ENCODE measurements at places on chromosomes 6 and 20.

DNA sequence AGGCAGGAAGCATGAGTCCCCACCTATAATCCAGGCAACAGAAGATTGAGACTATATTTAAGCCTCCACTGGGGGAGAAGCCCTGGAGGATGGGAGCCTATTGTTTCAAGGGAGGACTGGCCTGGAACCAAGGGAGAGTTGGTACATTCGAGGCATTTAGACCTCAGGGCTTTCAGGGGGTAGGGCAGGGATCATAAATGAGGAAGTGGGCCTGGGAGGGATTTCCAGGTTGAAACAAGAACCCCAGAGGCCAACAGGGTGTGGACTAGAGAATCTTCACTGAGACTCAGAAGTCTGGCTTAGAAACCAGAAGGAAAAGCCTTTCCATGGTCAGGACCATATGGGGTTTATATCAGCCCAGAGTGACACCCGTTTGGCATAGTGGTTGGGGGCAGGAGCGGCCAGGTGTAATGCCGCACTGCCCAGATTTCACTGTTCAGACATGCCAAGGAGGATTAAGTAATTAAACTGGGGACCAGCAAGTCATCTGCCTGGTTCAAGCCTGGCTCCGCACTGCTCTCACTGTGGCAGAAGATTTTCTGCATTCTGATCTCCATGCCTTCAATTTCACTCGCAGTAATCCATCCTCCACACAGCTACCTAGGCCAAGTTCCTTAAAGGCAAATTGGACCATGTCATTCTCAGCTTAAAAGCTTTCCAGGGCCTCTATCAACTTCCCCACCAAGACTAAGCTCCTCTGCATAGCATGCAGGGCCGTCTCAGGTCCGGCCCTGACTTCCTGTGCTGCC is 17.8 kb downstream of the LRFN2 start:
- no peak for DNase-seq

- no peak for DNase-seq
Observed at GRCh38 chr6:137121401-137121997, 51.9 kb downstream of the IL22RA2 start.

DNA sequence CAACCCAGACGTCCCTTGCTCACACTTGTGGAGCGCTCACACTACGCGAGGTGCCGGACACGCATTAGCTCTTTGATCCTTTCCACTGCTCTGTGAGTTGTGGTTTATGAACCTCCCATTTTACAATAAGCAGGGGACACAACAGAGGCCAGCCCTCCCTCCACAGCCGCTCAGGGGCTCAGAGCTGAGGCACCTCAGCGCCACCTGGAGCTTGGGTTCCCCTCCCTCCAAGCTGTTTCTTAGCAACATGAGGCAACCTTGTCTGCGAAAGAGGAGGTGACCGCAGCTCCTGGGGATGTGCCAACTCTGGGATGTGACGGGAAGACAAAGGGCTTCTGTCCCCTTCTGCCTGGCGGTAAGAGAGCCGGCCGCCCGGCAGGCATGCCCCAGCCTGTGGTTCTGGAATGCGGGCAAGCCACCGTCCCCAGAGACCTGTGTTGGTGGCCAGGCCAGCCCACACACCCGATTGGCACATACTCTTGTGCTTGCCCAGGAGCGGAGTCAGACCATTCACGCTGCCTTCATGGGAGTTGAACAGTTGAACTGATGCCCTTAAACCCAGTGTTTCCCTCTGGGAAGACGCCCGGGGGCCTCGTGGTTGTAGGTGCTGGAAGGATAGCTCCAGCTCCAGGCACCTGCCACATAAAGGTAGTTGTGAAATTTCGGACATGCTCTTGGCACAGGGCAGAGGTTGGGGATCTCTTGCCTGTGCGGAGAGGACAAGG is 44.5 kb downstream of the RBM38 start:
- DNase-seq = peak; percentile 37

DNA sequence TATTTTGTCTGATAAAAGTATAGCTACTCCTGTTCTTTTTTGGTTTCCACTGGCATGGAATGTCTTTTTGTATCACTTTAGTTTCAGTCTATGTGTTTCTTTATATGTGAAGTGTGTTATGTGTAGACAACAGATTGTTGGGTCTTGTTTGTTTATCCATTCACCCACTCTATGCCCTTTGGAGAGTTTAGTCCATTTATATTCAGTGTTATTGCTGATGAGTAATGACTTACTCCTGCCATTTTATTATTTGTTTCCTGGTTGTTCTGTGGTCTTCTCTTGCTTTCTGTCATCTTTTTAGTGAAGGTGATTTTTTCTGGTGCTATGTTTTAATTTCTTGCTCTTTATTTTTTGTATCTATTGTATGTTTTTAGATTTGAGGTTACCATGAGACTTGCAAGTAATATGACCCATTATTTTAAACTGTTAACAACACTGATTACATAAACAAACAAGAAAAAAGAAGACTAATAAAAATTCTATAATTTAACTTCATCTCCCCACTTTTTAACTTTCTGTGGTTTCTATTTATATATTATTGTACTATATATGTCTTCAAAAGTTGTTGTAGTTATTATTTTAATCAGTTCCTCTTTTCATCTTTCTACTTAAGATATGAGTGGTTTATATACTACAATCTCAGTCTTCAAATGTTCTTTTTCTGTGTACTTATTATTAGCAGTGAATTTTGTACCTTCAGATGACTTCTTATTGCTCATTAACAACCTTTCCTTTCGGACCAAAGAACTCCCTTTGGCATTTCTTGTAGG is 323.4 kb downstream of the BTBD9 start:
- no peak for DNase-seq

DNA sequence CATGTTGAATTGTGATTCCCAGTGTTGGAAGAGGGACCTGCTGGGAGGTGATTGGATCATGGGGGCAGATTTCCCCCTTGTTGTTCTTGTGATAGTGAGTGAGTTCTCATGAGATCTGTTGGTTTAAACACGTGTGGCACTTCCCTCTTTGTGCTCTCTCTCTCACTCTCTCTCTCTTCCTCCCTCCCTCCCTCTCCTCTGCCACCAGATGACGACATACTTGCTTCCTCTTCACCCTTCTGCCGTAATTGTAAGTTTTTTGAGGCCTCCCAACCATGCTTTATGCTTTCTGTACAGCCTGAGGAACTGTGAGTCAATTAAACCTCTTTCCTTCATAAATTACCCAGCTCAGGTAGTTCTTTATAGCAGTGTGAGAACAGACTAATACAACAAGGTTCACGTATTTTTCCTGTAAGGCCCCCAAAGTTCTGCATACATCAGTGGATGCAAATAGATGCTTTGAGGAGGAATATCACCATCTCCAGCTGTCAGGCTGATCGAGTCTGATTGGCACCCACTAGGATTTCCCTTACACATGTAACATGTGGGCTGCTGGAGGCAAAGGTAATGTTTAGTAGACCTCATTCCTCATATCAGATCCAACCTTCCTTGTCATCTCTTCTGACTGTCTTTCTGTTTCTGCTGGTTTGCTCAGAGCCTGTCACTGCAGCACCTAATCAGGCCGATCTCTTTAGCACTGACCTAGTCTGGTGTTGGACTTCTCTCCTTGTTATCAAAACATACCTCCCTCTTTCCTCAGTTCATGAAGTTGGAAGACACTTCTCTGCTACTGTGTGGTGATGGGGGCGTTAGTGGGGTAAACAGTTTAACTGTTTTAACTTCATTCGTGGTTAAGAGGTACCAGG is 54.3 kb upstream of the BACH2 start:
- DNase-seq = no peak

- DNase-seq = no peak
Observed at GRCh38 chr20:56427797-56428196, 15.7 kb downstream of the CASS4 start.

DNA sequence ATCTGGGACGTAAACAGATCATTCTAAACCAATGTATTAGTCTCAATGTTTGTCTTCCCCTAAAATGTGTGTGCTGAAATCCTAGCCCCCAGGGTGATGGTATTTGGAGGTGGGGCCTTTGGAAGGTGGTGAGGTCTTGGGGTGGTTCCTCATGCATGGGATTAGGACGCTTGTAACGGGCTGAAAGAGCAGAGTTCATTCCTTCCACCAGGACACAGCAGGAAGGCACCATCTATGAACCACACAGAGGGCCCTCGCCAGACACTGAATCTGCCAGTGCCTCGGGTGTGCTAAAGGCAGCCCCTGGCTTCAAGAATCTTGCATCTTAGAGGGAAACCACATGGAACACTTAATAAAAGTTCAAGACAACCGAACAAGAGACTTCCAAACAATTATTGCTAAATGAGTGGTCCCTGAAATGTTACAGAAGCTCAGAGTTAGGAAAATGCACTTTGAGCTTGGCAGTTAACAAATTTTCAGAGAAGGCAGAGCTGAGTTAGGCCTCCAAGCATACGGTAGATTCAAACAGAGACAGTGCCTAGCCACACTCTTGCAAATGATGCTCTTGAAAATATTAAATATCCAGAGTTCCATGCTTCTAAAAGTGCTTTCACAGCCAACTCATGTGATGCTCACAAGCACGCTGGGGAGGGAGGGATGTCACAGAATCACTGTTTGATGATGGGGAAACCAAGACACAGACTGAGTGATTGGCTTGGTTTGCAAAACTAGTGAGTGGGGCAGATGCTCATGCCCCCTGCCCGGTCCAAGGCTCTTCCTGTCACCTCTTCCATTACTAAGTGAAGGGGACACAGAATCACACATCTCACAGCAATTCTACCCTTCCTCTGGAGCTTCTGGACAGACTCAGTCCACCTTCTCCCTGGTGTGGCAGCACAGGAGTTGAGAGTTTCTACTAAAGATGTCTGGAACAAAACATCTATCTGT is 27.4 kb downstream of the TBC1D7 start:
- DNase-seq = no peak

DNA sequence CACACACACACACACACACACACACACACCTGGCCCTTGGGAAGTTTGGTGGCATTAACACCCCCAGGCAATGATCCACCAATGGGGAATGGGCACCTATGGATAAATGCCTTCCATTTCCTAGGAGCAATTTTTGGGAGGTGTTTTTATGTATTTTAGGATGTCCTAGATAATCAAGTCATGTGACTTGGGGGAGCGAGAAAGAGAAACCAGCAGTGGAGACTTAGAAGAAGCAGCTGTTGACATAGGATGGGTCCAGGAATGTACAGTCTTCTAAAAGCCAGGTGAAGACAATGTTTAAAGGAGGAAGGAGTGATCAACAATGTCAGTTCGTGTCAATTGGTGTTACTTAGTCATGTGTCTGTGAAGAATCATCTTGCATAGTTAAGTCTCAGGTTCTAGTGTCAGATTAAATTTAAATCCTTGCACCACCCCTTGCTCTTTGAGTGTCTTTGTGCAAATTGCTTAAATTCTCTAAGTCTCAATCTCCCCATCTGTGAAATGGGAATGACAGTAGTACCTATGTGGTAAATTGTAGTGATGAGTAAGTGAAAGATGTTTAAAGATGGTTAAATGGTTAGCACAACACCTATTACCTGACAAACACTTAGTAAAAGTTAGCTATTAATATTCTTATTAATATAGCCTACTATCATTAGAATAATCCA is 4.4 kb upstream of the SLC35B3 start:
- DNase-seq = no peak

DNA sequence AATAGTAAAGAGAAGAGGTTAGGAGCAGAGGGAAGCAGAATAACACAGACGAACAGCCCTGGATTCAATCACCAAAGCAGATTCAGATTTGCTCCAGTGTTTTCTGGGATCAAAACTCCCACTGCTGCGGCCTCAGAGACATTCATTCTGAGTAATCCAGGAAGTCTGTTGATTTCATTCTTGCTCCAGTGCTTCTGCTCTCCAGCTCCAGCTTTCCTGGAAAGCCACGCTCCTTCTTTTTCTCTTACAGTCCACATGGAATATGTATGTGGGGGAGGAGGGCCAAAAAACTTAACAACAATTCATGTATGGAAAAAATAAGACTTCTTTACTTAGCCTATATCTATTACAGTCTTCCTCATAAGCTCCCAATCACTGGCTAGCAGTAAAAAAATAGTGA is 26.4 kb upstream of the UST start:
- DNase-seq = peak; percentile 12

DNA sequence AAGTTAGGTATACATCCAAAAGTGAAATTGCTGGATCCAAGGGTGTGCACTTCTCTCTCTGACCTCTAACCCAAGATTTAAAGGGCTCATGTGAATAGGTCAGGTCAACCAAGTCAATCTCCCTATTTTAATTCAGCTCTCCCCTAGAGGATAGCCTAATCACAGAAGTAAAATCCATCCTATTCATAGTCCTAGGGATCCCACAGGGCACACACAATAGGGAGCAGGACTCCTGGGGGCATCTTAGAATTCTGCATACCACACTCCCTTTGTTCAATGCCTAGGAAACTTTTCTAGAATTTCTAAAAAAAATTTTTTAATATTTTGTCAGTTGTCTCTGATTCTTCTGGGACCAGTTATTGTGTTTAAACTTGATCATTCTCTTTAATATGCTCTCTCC is 35.1 kb downstream of the CST9L start:
- DNase-seq = no peak

DNA sequence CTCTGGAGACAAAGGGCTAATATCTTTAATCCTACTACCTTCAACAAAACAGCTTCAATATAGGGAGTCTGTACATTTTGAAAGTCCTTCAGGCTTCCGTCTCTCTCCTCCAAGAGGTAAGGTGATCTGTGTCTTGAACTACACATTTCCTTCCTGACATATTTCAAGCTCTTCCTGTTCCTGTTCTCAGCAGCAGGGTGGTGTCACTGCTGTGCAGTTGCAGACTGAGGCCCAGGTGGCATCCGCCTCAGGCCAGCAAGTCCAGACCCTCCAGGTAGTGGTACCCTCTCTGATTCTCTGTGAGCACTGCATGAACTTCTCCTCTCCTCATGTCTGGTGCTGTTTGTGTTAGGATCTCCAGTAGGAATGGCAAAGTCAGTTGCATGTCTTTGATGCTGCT is 7.8 kb downstream of the NFYA start:
- DNase-seq = no peak

All from H54 (cell line).